ENCODE measurements at places on chromosomes 3 and 15. TPM values are rescaled to one million over a fixed set of nuclear protein-coding genes. Genes with fewer than 3 reads are reported as not detected.

PPP1R14D gene
- total RNA-seq, result 1.7 TPM

RAB7A gene
- total RNA-seq, result 133 TPM

A4GNT gene
- total RNA-seq, result not detected

DYNC1LI1 gene
- 22.0 TPM for total RNA-seq

PIERCE2 gene
- total RNA-seq, result 2.2 TPM

- H3K4me1 ChIP-seq, result peaks cover 7% of the 10 kb centered on the region
- no peak for DNase-seq
- no peaks in the 10 kb centered on the region for H3K27me3 ChIP-seq
- H3K4me3 ChIP-seq, result no peak overlapping the region
- no peaks in the 10 kb centered on the region for H3K36me3 ChIP-seq
Measured at GRCh38 chr3:196193736-196194541, 17.3 kb downstream of the ZDHHC19 start.

- no peaks in the 10 kb centered on the region for H3K36me3 ChIP-seq
- no peak overlapping the region for H3K4me3 ChIP-seq
- no peaks in the 10 kb centered on the region for H3K4me1 ChIP-seq
- DNase-seq, result no peak
- no peaks in the 10 kb centered on the region for H3K27me3 ChIP-seq
- H3K27ac ChIP-seq, result no peak overlapping the region
Measured at GRCh38 chr3:118075873-118076272, 958.8 kb downstream of the IGSF11 start.

GRCh38 chr3:32160706-32161214 lies 54.3 kb downstream of the GPD1L start:
- H3K27ac ChIP-seq, result no peak overlapping the region
- H3K27me3 ChIP-seq, result no peaks in the 10 kb centered on the region
- peaks cover 5% of the 10 kb centered on the region for H3K4me1 ChIP-seq

DNA sequence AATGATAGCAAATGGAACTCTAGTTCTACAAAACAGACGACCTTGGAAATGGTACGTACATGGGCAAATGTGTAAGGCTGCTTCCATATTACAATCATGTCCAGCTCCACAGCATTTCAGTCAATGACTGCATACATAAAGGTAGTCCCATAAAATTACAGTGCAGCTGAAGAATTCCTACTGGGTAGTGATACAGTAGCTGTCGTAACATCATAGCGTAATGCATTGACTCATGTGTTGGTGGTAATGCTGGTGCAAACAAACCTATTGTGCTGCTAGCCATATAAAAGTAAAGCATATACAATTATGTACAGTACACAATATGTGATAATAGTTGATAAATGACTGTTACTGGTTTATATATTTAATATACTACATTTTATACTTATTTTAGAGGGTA lies 18.5 kb downstream of the TTC23 start:
- H3K4me1 ChIP-seq, result no peaks in the 10 kb centered on the region

GRCh38 chr3:191492601-191493000 lies 31.6 kb downstream of the PYDC2 start:
- H3K27ac ChIP-seq, result no peak overlapping the region
- H3K27me3 ChIP-seq, result no peaks in the 10 kb centered on the region
- H3K4me3 ChIP-seq, result no peak overlapping the region
- no peak for DNase-seq
- H3K36me3 ChIP-seq, result no peaks in the 10 kb centered on the region

DNA sequence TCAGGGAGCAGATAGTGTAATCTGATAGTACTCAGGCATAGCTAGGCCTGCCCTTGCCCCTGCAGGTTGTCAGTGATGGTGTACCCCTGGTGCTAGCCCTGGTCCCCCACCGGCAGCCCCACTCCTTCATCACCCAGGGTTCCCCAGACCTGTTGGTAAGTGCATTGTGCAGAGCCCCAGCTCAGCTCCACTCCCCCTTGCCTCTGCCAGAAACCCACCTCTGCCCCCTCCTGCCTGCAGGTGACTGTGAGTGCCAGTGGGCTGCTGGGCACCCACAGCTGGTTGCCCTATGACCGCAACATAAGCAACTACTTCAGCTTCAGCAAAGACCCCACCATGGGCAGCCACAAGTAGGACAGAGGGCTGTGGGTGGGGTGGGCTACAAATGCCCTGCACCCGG lies 27.5 kb downstream of the NBEAL2 start:
- no peak overlapping the region for H3K4me3 ChIP-seq
- H3K36me3 ChIP-seq, result peaks cover 15% of the 10 kb centered on the region
- no peak overlapping the region for H3K27ac ChIP-seq
- DNase-seq, result no peak
- H3K4me1 ChIP-seq, result peaks cover 9% of the 10 kb centered on the region

GRCh38 chr3:161890147-161890625 lies 393.6 kb downstream of the OTOL1 start:
- H3K27ac ChIP-seq, result no peak overlapping the region
- DNase-seq, result no peak
- no peak overlapping the region for H3K4me3 ChIP-seq
- no peaks in the 10 kb centered on the region for H3K27me3 ChIP-seq

DNA sequence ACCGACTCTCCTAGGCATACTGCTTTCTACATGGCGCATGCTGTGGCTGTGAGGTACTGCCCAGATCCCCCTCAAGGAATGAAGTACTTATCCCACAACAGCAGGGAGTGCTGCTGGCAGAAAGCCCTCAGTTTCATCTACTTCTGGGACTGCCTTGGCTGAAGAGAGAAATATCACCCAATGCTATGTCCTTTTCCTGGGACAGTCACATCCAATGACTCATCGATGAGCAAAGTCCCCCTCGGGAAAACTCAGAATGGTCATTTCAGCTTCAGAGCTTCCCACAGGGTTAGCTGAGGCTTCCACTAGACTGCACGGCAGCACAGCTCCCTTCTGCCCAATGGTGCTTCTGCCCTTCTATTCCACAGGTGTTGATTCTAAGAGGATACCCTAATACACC lies 3.6 kb upstream of the NMD3 start:
- H3K27me3 ChIP-seq, result no peaks in the 10 kb centered on the region
- H3K36me3 ChIP-seq, result peaks cover 3% of the 10 kb centered on the region
- no peak overlapping the region for H3K27ac ChIP-seq
- no peak for DNase-seq
- no peak overlapping the region for H3K4me3 ChIP-seq

DNA sequence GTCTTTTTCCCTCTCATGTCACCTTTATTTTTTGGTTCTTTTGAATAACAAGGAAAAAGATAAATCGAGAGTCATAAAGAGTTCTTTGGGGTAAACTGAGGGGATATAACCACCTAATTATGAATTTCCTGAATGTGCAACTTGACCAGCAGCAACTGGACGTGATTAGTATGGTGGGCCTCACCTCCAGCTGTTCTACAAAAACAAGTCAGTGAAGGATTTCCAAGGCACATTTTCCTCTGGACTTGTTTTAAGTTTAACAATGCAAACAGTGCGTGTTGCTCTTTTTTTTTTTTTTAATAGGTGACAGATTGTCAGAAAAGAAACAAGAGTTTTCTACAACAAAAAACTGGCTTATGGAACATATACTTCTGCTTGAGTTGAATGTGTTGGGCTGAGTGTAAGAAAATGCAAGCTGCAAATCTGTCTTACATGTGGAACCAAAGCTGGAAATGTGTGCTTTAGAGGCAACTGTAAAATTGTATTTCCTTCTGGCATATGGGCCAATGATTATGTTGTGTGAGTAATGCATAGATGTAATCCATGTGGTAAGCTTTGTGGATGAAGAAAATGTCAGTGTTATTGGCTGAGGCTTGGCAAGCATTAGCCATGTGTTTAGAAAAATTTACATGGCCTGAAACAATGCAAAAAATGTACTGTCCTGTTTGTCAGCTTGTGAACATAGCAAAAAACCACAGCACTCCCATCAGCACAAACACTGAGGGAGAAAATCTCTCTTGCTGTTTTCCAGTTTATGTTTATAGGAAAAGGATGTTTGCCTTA lies 44.5 kb upstream of the FNDC3B start:
- peaks cover 7% of the 10 kb centered on the region for H3K36me3 ChIP-seq
- H3K27ac ChIP-seq, result peak overlapping the region; percentile 47
- DNase-seq, result no peak
- no peak overlapping the region for H3K4me3 ChIP-seq
- H3K4me1 ChIP-seq, result peaks cover 14% of the 10 kb centered on the region
